ENCODE measurements at places on chromosomes 1 and 21. TPM values are rescaled to one million over a fixed set of nuclear protein-coding genes. Genes with fewer than 3 reads are reported as not detected.

GRCh38 chr1:105087506-105087905 lies 1337.8 kb downstream of the AMY1C start:
- no peak for DNase-seq

DNA sequence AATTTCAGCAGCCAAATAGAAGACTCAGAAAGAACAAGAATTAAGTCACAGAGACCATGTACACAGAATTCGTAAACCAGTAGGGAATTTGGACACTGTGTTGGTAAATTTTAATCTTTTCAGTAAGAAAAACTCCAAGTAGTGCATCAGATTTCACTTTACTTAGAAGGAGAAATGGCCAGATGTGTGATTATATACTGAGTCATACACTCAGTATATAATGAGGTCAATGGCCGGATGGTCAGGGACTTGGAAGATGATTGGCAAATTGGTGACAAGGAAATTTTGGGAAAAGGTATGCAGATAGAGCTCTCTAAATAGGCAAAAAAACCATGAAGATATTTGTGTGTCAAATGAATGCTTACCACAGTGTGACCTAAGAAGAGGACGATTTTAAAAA lies 399.8 kb upstream of the LRRC7 start:
- DNase-seq: no peak

DNA sequence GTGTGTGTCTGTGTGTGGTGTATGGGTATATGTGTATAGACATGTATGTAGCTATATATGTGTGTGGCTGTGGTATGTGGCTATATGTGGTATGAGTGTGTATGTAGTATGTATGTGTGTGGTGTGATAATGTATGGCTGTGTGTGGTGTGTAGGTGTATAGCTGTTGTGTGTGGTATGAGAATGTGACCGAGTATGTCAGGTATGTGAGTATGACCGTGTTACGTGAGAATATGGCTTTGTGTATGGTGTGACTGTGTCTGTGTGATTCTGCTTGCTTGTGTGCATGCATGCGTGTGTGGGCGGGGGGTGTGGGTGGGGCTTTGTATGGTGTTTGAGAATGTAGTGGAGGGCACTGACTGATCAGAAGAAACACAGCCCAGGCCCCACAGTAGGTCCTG lies 3.5 kb downstream of the ZNF691 start:
- no peak for DNase-seq

DNA sequence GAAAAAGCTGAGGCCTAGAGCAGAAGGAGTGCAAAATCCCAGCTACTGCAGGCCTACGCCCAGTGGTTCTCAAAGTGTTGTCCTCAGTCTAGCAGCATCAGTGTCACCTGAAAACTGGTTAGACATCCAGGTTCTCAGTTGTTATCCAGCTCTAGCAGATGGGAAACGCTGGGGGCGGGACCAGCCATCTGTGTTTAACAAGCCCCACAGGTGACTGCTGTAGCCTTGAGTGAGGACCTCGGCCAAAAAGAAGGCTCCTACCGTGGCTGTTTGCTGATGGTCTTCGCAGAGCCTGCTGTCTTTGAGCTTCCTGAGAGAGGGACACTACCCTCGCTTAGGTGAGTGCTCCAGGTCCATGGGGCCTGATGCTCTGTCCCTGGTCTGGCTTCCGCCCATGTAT lies 69.7 kb downstream of the LRRN2 start:
- no peak for DNase-seq

DNA sequence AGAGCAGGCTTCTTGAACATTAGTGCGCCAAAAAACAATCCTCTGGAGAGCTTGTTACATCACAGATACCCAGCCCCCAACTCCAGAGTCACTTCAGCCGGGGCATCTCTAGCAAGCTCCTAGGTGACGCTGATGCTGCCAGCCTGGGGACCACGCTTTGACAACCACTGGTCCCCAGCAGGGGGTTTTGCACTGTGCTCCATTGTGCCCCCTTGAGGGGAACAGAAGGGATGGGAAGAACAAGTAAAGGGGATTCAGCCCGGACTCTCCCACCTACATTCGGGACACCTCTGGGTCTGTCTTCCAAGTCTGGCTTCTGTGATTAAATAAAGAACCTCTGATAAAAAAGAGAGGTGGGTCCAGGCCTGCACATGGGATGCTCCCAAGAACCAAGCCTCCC lies 60.4 kb downstream of the ATP5PO start:
- DNase-seq: no peak

GRCh38 chr1:117632269-117633067 lies 26.6 kb downstream of the TENT5C start:
- no peak for DNase-seq

- no peak for DNase-seq
Measured at GRCh38 chr1:88021529-88021928, 662.5 kb upstream of the PKN2 start.

DNA sequence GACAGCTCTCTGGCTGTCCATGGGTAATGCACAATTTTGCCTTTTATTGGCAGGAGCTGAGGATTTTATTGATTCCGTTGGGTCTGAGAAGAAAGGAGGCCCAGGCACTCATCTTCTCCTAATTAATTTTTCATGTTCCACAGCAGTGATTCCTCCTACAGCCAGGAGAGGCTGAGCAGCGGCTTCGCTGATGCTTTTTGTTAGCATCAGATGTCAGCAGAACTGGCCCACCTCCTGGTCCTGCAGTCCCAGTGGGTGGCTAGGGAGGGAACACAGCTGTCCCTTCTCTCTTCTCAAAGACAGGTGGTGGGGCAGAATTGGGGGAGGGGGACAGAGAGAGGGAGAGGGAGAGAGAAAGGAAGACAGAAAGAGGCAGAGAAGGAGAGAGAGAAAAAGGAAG lies 5.7 kb downstream of the MT1HL1 start:
- no peak for DNase-seq

DNA sequence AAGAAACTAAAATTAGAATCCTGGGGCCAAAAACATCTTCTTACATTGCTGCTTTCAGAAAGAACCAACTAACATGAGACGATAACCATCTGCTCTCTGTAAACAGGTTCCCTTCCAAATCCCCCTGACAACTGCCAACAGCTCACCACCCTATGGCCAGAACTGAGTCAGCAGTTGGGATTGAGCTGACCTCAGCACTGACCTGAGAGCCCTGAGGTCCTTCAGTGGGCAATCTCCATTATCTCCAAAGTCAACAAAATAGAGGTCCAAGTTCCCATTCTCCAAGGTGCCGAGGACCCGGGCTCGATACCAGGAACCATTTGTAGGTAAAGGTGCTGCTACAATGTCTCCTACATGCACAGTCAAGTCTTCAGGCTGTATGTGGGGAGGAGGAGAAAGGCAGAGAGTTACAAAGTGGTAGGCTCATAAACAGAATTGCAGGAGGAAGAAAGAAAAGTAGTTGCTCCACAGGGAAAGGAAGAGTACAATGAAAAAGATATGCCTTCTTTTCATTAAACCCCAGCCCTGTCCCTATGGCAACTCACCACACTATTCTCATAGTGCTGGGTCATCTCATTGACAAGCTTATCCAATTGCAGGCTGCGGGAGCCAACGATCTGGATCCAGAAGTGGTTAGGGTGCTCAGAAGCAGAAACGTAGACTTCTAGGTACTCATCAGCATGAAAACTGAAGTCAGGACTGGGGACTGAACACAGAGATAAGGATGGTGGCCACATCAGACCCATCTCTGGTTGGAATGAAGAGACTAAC lies 12.8 kb upstream of the MRPL9 start:
- no peak for DNase-seq

DNA sequence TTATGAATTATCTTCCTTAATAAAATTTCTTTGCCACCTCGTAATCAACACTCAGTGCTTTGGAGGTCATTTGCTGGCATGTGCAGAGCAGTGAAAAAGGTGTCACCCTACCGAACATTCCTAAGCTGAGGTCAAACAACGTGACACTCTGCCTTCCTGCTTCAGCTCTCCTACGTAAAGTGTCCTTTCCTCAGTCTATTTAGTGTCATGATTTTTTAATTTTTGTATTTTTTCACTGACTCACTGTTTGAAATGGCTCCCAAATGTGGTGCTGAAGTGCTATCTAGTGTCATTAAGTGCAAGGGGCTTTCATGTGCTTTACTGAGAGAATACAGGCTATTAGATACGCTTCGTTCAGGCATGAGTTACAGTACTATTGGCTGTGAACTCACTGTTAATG lies 37.0 kb upstream of the ITPKB start:
- DNase-seq: peak; percentile 59

DNA sequence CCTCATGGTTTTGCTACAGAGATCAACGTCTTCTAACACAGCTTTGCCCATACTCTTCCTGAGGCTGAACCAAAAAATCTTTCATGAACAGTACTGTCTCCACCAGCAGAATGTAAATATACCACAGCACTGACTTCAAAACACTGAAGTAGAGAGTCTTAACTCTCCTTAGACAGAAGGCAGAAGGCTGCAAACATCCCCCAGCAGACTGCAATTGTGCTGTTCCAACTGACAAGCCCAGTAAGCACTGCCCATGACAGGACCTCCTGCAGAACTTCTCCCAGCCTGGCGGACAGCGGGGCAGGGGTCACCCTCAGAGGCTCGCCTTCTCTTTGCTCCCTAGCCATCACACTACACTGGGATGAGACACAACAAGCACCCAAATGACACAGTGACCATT lies 218.7 kb downstream of the RERE start:
- DNase-seq: peak; percentile 20

DNA sequence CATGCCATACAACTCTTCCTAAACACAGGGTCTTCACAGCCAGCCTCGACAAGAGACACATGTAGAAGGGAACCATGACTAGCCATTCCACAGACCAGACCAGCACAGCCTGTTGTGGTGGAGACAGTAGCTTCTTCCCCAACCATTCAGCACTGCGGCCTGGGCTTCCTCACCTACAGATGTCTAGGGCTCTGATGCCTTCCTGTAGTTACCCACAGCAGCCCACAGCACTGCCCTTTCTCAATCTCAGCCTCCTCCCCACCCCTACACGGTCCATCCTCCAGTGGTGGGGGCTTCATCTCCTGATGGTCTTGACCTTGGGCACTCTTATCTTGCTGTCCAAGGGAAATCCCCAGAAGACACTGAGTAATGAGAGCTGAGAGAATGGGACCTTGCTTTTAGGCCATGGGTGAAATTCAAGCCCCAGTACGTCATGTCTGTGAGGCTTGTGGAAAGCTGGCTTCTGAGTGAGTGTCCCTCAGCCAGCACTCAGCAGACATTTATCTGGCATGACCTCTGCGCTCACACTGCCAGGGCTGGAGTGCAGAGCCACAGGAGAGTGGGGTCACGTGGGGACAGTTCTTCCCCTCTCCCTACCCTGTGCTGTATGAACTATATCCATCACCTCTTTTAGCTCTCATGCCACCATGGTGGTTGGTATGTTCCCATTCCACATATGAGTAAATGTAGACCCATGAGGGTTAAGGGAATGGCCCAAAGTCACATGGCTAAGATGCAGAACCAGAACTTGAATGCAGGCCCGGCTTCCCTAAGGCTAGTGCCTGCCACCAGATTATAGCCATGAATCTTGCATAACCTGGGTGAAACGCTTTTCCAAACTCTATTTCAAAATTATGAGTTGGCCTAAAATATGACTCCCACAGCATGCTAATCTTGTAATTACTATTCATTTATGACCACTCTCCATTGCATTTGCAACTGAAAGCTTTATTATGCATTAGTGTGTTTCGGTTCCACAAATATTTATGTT lies 104.7 kb downstream of the HIVEP3 start:
- no peak for DNase-seq

DNA sequence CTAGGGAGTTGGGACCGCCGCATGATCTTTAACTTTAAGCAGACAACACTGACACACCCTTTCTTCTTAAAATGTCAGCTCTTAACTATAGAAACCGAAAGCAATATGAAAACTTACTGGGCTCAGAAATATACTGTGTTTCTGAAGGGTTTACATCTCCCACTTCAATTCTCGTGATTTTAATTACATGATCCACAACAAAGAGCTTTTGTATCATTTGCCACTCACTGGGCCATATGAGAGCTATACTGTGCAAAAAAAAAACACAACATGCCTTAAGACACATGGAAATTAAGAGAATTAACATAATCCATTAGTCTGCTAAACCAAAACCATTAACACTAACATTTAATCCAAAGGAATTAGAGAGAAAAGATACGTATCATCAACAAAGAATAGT lies 35.0 kb upstream of the RAP1GAP start:
- no peak for DNase-seq

DNA sequence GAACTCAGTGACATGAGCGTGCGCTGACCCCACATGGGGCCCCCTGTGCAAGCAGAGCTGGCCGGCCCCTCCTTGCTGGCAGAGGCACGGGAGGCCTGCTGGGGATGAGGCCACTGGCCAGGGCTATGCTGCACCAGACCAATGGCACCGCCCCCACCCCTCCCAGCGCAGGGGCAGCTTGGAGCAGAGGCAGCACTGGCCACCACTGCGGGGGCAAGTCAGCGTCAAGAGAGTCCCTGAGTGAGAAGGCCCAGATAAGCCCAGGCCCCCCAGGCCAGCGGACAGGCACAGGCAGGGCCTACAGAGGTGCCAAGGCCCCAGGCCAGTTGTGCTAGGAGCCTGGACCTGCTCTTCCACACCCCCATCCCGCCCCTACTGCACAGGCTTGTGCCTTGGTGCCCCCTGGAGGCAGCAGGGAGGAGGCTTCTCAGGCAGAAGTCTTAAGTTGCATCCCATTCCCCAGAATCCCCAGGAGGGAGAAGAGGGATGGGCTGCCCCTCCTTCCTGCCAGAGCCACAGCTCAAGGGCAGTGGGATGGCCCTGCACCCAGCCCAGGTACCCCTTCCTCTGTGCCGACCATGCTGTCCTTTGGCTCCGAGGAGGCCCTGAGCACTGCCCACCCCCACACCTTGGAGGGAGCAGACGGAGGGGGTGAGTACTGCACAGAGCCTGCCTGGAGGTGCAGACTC lies 35.8 kb downstream of the EPHX1 start:
- DNase-seq: peak; percentile 84

GRCh38 chr1:244409701-244410100 lies 42.0 kb downstream of the ADSS2 start:
- no peak for DNase-seq

DNA sequence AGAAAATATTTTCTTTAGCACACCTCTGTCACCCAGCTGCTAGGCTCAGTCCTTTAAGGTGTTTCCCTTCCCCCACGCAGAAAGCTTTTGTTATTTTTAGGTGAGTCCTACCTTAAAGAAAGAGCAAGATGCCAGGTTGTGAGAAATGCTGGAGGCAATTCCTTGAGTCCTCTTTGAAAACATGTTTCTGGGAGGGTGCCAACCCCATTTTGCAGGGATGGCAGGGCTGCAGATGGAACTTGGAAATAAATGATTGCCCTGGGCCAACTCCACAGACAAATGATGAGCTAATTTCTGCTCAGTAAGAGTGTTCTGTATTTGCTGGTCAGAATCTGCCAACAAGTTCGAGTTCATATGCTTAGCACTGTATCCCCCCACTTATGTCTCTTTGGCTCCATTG lies 119.2 kb upstream of the RAB3GAP2 start:
- no peak for DNase-seq

- no peak for DNase-seq
Measured at GRCh38 chr1:203564024-203564423, 62.6 kb upstream of the ATP2B4 start.

- DNase-seq: no peak
Measured at GRCh38 chr1:62882201-62883104, 98.5 kb downstream of the ATG4C start.

The SMPDL3B gene
- 0.60 TPM for total RNA-seq

The C1orf116 gene
- not detected for total RNA-seq

The TEDDM1 gene
- total RNA-seq: not detected

The TMCC2 gene
- total RNA-seq: 0.40 TPM

The SELENBP1 gene
- 3.1 TPM for total RNA-seq

The ERICH3 gene
- not detected for total RNA-seq

The SLC9C2 gene
- not detected for total RNA-seq

The PIK3R3 gene
- total RNA-seq: 11.7 TPM

The LCA5L gene
- 0.22 TPM for total RNA-seq

The FAM229A gene
- total RNA-seq: 0.99 TPM

The PIGR gene
- total RNA-seq: not detected
